ENCODE measurements at places on chromosomes 7 and 10. TPM values are rescaled to one million over a fixed set of nuclear protein-coding genes. Genes with fewer than 3 reads are reported as not detected.

The C10orf62 gene
- not detected for total RNA-seq

GRCh38 chr7:139086454-139086853 is 23.1 kb downstream of the ZC3HAV1 start:
- no peak for ATAC-seq

The DBF4 gene
- total RNA-seq: 11.9 TPM

DNA sequence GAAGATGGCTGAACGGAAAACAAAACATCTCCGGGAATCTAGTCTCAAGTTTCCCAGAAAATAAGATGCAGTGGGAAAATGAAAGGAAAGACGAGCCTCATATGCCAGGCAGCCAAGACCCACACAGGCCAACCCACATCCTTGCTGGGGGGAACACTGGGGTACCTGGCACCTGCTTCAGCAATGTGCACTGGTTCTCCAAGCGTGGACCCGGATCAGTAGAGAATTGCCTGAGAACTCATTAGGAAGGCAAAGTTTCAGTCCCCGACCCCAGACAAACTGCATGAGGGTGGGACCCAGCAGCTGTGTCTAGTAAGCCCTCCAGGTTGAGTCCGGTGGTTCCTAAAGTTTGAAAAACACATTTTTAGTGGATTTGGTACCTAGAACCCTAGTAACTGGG is 18.4 kb downstream of the FAM53B start:
- no peak for ATAC-seq

- no peak for ATAC-seq
Observed at GRCh38 chr10:17989908-17990767, 38.4 kb downstream of the SLC39A12 start.

DNA sequence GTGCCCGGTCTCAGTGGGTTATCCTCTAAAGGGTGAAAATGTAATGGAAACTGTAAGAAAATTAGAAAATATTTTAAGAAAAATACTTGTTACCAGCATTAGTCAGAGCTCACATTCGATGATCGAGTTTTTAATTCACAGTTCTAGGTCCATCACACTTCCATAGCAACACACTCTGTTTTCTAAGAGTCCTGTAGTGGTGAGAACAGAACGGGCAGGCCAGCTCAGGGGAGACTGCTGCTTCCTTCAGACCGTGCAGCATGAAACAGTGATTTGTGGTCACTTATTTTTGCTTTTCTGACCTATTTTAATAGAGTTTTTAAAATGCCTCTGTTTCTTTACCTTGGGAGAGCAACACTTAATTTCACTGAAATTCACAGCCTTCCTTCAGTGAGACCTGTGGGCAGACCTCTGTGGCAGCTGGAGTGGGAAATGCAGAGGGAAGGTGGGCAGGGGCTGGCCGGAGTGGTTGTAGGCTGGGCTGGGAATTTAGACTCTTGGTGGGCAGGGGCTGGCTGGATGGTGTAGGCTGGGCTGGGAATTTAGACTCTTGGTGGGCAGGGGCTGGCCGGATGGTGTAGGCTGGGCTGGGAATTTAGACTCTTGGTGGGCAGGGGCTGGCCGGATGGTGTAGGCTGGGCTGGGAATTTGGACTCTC is 1.5 kb downstream of the SUN1 start:
- ATAC-seq: no peak

- no peak for ATAC-seq
Observed at GRCh38 chr10:102418622-102419268, at the start of gene PSD. TSS of gene PSD (minus strand) at chr10:102418785. CDS start at chr10:102417038, 1,747 bp downstream.

The FAM53B gene
- total RNA-seq: 29.6 TPM

GRCh38 chr7:4734587-4735345 is 40.7 kb upstream of the AP5Z1 start:
- ATAC-seq: peak; percentile 19

DNA sequence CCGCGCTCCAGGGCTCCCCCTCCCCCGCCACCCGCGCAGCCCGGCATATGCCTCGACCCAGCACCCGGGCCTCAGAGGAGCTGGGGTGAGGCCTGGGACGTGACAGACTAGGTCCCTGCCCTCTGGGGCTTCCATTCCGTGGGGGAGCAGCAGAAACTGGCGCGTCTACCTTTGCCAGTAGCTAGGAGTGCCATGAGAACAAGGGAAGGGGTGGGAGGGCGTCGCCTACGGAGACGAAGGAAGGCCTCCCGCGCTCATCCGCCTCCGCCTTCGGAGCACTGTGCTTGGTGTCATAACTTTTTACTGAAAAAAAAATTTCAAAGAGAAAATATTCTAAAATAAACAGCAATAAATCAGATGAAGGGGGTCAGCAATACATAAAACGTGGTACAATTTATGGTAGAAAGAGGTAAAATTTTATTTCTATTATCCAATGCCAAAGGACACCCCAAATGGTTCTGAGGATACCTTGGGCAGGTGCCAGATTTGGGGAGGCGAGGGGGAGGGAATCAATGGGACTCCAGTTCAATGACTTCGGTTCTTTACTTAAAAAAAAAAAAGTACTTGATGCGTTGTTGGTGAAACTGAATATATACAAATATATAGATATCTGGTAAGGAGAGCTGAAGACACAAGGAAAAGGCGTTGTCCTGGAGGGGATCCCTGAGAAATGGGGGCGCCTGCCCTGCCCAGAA is 35.1 kb upstream of the GRID1 start:
- ATAC-seq: no peak

The SLC29A4 gene
- total RNA-seq: 14.3 TPM

The SEC61G gene
- 443 TPM for total RNA-seq

The GPR141 gene
- total RNA-seq: 0.25 TPM

- peak; percentile 35 for ATAC-seq
Observed at GRCh38 chr10:91493313-91493712, 83.2 kb downstream of the HECTD2 start.

The COL28A1 gene
- 1.1 TPM for total RNA-seq

DNA sequence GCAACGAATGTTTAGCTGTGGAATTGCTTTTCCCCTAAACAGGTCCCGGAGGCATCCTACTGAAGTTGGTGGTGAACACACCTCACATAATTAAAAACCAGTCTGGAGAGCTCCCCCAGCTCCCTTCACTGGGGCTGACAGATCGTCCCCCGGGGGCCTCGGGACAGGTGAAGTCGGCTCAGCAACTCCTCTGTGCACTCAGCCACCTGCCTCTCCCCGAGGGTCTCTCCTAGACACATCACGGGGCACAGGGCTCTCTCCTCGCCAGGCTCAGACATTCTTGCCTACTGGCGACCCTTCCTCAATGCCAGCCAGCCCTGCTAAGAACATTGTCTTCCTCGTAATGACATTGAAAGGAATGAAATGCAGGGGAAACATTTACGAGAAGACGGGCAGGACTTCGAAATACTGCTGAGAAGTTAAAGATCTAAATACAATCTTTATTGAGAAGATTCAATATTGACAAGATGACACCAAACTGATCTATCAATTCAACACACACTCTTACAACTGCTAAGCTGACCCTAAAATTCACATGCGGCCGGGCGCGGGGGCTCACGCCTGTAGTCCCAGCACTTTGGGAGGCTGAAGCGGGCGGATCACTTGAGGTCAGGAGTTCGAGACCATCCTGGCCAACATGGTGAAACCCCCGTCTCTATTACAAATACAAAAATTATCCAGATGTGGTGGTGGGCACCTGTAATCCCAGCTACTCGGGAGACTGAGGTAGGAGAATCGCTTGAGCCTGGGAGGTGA is 88.1 kb upstream of the DNAAF5 start:
- ATAC-seq: no peak

DNA sequence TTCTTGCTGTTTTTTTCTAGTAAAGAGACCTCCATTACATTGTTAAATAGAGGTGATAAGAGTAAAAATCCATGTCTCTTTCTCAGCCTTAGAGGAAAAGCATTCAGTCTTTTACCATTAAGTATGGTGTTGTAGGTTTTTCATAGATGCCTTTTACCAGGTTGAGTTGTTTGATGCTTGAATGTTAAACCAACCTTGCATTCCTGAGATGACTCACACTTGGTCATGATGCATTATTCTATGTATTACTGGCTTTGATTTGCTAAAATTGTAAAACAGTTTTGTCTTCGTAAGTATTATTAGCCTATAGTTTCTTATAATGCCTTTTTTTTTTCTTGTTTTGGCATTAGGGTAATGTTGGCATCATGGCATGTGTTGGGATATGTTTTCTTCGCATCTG is 90.0 kb downstream of the ANKRD61 start:
- ATAC-seq: no peak

- peak; percentile 74 for ATAC-seq
Observed at GRCh38 chr10:129949891-129950291, 14.2 kb downstream of the EBF3 start.

DNA sequence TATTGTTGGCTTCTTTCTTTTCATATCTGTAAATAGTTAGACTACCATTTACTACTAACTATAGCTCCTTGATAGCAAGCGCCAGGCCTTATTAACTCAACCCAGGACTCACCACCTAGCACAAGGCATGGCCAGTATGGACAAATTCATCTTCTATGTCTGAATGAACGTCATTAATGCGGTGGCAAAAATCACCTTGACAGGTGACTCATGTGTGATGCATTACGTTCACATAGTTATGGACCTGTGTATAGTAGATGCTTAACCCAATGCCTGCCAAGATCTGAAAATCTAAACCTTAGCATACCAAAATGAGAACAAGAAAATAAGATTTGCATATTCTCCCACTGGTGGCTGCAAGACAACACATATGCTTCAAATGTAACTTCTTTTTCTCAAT is 300.8 kb downstream of the PARD3 start:
- no peak for ATAC-seq

The LIPF gene
- not detected for total RNA-seq

The ASIC3 gene
- 3.8 TPM for total RNA-seq

The RASA4 gene
- total RNA-seq: 11.0 TPM

GRCh38 chr10:3806603-3807002 is 21.6 kb upstream of the KLF6 start:
- peak; percentile 77 for ATAC-seq

The TFEC gene
- total RNA-seq: 0.39 TPM

DNA sequence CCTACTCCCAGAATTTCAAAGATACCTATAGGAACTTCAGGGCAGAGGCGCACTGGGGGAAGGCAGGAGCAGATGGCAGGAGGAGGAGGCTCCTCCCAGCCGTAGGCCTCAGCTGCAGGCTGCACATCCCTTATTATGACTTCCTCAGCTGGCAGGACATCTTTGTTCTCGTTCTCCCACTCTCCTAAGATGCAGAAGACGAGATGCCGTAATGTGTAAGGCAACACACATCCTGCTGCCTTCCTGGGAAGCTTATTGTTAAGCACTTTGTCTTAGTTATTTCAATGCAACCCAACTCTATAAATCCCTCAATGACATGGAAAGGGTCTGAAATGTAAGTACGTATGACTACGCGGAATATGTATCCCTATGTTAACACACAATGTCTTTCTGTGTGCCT is 599.8 kb upstream of the MGMT start:
- peak; percentile 73 for ATAC-seq

DNA sequence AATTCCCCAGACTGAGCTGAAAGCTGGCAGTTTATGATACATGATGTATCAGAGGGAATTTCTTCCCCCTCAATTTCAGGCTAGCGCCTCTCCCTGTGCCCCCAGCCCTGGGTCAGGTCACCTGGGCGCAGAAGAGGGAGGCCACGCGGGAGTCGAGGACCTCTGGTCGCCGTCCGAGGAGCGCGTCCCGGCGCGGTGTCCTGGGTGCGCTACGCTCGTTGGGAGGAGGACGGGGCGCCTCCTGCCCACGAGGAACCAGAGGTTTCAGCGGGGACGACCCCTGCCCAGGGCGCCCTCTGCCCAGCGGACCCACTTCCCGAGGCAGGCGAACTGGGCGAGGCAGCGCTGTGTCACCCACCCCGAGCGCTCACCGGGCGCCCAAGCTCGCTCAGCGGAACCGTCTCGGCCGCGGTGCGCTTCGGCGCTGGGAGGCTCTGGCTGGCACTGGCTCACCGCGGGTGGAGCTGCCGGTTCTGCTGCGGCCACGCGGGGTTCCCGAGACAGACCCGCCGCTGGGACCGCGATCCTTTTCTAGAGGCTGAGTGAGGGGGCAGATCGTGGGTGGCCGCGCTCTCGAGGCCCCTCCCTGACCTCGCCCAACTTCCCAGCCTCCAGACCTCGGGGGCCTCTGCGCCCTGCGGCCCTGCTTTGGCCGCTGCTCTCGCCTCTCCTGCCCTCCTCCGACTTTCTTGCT is at the start of gene FAM237B:
Gene FAM237B, minus strand, starts transcription at position 504 of the 694 bp plus-strand sequence. CDS start 1,556 bp downstream, outside the sequence.
- ATAC-seq: peak; percentile 93

DNA sequence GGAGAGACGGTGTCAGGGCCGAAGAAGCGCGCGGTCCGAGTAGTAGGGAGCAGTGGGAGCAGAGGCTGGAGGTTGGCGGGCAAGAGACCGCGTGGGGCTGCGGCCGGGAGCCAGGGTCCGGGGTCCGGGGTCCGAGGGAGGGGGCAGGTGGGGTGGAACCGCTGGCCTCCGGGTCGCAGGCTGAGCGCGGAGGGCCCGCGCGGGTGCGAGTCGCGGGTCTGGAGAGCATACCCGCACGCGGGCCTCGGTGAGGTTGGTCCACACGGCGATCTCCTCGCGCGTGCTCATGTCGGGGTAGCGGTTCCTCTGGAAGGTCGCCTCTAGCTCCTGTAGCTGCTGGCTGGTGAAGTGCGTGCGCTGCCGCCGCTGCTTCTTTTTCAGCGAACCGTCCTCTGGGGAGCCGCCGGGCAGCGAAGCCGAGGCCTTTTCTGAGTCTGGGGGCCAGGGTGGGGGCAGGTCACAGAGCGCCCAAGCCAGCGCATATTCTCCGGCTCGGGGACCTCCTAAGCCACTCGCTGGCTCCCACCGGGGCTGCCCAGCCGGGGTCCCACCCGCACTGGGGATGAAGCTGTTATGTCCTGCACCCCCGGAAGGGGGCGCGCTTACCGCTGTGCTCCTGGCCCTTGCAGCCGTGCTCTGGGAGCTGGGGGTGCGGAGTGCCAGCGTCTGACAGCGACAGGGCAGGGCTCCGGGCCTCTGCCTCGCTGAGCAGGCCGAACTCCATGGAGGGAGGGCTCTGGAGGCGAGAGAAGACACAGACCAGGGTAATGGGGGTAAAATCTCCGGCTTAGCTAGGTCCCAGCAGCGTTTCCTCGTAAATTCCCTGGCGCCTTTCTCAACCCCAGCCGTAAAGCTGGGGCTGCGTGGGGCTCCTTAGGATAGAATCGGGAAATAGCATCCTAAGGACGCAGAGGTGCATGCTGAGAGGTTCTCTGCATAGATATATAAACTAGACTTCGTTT is 5.5 kb downstream of the ELOVL3 start:
- ATAC-seq: no peak

GRCh38 chr10:34760606-34761005 is 54.5 kb downstream of the PARD3 start:
- no peak for ATAC-seq

GRCh38 chr10:101097881-101098280 is 33.2 kb upstream of the TLX1 start:
- no peak for ATAC-seq
